ENCODE measurements at places on chromosomes 4 and X. TPM values are rescaled to one million over a fixed set of nuclear protein-coding genes. Genes with fewer than 3 reads are reported as not detected.

DNA sequence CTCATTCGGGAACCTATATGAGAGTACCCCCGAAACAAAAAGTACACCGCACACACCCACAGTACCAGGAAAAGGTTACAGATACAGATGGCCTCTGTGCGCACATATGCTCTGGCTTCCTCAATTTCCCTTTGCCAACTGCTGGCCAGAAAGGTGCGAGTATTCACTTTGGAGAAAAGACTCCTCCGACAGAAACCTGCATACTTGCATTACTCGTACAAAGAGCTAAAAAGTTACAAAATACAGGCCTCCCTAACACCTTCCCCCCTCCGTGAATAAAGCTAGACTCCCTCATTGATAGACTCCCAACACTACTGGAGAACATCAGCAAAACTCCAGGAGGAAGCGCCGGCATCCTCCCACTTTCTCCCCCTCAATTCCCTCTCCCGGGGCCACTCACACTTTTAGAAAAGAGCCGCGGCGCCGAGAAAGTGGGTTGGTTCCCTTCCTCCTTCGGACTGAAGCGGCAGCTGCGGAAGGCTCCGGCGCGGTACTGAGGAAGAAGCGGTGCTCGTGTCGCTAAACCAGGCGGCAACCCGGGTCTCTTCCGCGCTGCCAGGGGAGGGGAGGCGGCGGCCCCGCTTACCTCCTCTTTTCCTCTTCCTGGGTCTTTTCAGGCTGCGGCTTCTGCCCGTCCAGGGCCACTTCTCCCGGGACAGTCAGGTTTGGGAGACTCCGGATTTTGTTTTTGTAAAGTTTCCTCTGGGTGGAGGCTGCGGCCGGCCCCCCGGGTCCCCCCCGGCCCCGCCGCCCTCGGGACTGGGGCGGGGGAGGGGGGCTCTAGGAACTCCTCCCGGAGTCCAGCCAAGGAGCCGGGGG, 1.1 kb downstream of the FBXW7 start:
- DNase-seq, result peak; percentile 34

- DNase-seq, result no peak
These were observed 405.9 kb downstream of the ADGRL3 start for GRCh38 chr4:61605984-61606383.

Gene ASB5
- polyA plus RNA-seq, result 49.9 TPM

DNA sequence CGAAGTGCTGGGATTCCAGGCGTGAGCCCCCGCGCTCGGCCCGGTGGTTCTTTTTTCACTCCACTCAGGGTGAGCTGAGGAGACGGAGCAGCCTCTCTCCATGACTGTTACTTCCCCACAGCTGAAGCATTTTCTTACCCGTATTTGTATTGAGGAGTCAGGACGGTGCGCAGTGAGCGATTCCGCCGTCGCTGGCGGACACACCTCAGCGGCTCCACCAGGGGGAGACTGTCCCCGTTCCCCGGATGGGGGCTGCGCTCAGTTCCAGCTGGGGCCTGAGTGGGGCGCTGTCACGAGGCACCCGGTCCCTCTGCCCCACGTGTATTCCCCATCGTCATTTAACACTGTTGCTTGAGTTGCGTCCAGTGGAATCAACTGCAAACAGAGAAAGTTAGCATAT, 844.0 kb upstream of the FRG1 start:
- no peak for DNase-seq

- no peak for DNase-seq
These were observed 1167.2 kb upstream of the PABPC4L start for GRCh38 chr4:135368831-135369230.

DNA sequence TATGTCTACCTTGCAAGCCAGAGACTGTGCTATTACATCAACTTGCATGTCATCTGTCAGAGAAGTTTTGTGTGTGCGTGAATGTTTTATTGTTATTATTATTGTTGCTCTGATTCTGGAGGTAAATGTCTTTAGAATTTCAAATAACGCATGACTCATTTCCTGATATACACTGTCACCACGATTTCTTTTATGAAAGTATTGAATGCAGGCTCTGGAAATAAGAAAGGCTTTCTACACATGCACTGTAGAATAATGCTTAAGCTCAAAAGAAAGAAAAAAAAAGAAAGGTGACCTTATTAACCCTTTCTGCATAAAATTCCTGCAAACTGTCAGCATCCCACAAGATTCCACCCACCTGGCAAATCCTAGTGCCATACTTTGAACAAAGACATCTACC, 632.9 kb downstream of the ZNF674 start:
- no peak for DNase-seq

- peak; percentile 1 for DNase-seq
These were observed 110.6 kb downstream of the NEXMIF start for GRCh38 chrX:74814681-74815080.

GRCh38 chr4:77581724-77582123, 23.9 kb upstream of the CXCL13 start:
- no peak for DNase-seq

DNA sequence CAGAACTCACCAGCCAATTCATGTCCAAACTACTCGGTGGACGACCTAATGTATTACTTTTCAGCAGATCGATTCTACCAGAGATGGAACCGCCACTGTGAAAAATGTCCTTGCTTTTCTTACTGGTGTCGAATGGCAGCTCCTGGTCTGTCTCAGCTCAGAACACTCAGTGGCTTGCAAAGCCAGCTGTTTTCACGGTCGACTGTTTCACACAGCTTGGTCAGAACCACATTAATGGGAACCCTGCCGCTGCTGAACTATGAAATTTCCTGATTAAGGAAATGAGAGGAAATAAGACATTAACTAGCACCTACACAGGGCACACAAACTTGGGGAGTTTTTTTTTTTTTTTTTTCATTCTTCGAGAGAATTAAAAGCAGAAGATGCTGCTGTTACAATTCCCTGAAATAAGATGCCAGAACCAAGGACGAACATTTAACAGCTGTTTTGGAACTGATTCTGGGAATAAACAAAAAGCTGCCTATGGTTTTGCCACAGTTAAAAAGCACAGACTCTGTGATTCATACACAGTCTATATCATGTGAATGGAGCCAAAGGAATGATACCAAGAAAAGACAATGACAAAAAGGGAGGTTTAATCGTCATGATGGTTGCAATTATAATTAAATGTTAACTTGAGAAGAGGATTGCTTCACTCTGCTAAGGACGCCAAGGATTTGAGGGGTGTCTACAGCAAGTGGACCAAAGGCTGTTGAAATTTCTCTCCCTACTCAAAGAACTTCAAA, 31.3 kb downstream of the SUPT20HL2 start:
- DNase-seq, result peak; percentile 22

DNA sequence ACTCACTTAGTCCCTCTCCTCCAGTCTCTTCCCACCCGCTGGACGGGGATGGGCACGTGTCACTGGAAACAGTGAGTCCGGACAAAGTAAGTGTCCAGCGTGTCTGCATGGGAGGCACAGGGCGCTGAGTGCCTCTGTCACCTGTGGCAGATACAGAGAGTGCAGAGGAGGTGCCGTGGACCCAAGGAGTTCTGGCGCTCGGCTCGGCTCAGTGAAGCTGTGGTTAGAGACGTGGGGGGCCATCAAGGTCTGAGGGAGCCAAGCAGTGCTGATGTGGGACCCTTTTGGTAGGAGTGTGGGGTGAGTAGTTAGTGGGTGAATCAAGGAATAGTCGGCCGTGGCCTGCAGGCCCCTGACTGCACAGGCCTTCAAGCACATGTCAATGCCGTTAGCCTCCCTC, 40.1 kb upstream of the MSANTD1 start:
- no peak for DNase-seq

DNA sequence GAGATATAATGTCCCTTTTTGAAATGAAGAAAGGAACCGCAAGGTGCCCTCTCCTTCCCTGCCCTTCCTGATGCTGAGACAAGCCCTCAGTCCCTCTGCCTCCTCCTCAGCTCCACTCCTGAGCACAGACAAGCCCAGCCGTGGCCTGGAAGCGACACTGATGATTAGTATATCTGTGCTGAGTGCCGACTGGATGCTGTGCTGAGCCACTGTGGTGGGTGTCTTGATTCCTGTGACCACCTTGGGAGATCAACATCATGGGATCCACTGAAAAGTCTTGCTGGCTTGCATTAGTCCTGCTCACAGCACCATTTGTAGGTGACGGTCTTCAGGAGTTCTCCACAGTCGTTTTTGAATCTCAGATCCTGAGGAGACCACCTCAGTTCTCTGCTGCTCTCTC, 59.5 kb upstream of the HGFAC start:
- no peak for DNase-seq

DNA sequence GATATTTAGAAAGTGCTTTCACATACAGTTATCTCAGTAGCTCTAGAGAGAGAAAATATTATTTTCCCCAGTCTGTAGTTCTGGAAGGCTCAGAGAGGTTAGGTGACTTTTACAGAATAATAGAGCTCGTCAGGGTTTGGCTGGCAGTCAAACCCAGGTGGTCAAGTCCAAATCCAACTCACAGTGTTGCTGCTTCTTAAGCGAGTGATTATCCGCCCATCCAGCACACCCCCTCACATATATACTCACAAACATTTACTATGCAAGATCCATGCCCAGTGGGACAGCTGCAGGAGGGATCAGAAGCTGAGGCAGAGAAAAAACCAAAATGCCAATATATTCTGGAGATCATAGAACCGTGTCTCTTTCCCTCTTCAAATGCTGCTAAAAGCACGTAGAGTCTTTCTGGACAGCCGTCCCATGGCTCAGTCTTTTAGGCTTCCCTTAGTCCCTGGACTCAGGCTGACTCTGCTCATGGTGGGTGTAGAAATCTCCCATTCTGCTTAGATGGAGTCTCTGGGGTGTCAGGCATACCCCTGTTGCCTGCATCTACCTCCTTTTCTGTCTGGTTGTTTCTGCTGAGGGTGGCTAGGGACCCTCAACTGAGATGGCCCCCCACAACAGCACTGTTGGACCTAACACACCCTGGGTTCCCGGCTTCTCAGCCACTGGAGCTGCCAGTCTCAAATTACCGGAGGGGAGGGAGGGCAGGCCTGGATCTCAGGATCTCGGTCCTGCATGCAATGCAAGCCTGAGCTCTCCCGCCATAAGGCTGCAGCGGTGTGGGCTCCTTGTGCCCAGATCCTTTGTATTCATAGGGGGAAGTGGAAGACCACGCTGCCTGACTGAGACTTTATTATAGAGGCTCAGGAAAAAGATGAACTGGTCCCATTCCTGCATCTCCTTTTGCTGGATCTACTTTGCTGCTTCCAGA, at the start of gene CHRNA9:
TSS of gene CHRNA9 (plus strand) at position 743 of the 934 bp plus-strand sequence. CDS start at position 878, 135 bp downstream.
- DNase-seq, result no peak
